ENCODE measurements at places on chromosomes 2 and 18.

DNA sequence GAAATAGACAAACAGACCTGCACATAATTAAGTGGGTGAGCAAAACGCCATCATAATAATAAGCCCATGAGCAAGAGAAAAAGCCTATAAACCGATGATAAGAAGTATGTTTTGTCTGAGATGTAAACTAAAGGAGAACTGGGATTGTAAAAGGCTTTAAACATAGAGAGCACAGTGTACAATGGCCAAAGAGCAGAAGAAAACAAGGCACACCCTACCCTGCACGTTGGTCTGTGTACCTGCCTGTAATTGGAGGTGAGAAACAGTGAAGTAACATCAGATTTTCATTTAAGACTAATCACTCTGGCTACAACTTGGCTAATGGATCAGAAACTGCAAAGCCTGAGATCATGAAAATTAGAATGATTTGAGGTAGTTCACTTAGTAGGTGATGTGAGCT is 1094.7 kb upstream of the GYPC start:
- no peak for DNase-seq

DNA sequence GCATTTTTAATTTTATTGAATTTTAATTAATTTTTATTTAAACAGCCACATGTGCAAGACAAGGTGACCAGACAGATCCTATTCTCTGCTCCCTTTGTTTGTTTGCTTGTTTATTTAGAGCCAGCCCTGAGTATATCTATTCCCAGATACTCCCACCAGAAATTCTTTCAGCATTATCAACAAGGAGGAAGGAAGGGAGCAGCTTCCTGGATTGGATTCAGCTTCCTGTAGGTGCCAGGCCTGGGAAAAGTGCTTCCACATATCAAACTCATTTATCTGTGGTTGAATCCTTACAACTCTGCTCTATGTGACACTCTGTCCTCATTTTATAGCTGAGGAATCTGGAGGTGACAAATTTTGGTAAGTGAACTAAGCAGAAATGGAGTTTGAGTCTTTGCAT is 60.5 kb upstream of the KLF7 start:
- no peak for DNase-seq

- DNase-seq = no peak
Observed at GRCh38 chr2:28325173-28325566, 67.5 kb upstream of the FOSL2 start.

DNA sequence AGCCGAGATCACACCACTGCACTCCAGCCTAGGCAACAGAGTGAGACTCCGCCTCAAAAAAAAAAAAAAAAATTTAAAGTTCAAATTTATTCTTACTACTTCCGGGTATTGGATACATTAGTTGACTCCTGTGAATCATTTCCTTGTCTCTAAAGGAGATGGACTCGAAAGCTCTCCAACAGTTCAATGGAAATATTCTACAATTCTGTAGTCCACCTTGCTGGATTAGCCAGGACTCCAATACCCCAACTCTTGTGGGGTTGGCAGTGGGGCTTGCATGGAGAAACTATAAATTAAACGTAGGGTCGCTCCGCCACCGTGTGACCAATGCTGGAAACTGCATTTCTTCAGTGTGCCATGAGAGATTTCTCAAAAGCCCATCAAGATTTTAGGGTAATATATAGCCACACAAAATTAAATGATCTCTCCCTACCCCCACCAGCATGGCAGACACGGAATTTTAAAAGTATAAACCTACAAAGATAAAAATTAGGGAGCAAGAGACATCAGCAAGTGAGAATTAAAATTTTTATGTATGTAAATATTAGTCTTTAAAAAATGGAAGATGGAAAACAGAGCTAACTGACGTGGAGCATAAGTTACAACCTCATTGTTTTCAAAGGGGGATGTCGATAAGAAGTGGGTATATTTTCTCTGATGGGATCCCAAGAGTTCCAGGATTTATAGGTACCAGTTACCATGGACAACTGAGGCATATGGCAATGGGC is 27.8 kb upstream of the GAREM2 start:
- peak; percentile 60 for DNase-seq

DNA sequence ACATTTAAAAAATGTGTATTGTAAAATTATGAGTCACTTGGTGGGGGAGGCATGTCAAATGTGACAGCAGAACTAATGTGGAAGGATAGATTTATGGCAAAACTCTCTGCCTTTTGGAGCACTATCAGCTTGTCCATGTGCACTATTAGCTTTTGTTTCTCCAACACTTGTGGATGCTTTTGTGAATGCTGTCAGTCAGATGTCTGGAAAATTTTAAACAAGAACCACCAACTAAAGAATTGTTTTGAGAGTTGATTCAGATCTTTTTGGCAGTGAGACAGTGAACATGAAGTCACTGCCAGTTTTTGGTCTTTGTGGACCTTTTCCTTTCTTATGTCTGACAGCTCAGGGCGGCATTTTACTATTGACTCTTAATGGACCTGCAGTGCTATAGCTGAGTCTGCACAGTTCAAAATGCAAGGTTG is 72.4 kb downstream of the KIAA1328 start:
- no peak for DNase-seq

DNA sequence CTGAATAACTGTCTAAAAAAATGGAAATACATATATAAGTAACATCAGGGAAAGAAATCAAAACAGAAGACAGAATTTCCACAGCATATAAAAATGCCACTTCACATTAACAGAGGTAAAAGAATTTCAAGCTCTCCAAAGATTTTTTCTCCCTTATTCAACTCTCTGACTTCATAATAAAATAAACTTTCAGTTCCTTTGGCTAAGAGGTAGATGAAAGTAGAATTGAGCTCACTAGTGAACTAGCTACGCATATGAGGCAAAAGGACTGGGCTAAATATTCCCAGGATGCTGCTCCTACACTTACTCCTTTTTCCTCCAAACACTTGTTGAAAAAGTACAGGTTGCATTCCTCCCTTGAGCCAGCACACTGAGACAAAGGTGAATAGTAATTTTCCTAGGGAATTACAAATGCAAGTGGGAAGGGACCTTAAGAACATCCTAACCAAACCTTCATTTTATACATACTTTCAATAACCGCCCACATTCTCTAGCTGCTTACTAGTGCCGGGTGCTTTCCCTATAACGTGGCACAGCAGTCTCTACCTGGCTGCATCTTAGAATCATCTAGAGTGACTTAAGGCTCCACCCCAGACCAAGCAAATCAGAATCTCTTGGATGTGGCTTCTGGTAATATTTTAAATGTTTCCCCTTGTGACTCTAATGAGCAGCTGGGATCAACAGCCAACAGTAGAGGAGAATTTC is 136.6 kb downstream of the MTCL1 start:
- DNase-seq = no peak

DNA sequence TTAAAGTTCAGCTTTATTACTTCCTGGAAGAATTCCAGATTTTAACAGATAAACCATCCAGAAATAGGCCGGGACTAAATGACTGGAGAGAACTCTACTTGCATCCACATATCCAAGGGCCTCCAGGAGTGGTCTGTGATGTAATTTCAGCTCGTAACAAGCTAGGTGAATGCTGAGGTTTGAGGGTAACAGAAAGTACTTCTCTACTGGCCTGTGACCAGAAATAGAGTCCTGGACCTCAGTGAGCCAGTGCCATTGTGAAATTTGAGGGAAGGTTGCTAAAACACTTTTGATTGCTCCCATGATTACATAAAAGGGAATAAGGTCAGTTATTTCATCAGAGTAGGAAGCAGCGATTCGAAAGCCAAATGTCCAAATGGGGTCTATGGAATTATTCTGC is 158.1 kb downstream of the DOCK10 start:
- DNase-seq = no peak

GRCh38 chr2:170310876-170311502 is 133.0 kb downstream of the MYO3B start:
- DNase-seq = no peak

- no peak for DNase-seq
Observed at GRCh38 chr2:18651842-18652774, 62.7 kb upstream of the NT5C1B start.

GRCh38 chr2:202113571-202114142 is 40.6 kb downstream of the KIAA2012 start:
- DNase-seq = no peak

GRCh38 chr2:103809941-103810441 is 1043.9 kb upstream of the POU3F3 start:
- DNase-seq = no peak

DNA sequence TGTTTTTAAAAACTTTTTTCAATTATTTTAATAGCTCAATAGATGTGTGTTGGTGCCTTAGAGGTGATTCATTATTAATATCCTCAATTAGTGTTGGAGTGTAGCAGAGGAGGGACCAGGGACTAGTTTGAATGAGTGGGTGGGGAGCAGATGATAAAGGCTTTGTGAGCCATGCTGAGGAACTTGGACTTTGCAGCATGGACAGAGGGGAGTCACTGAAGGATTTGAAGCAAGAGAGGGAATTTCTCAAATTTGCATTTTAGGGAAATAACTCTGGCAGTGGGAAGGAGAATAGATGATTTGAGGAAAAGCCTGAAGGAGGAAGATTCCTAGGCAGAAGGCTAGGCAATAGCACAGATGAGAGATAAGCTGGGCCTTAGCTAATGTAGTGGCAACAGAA is 42.3 kb upstream of the RMND5A start:
- no peak for DNase-seq

DNA sequence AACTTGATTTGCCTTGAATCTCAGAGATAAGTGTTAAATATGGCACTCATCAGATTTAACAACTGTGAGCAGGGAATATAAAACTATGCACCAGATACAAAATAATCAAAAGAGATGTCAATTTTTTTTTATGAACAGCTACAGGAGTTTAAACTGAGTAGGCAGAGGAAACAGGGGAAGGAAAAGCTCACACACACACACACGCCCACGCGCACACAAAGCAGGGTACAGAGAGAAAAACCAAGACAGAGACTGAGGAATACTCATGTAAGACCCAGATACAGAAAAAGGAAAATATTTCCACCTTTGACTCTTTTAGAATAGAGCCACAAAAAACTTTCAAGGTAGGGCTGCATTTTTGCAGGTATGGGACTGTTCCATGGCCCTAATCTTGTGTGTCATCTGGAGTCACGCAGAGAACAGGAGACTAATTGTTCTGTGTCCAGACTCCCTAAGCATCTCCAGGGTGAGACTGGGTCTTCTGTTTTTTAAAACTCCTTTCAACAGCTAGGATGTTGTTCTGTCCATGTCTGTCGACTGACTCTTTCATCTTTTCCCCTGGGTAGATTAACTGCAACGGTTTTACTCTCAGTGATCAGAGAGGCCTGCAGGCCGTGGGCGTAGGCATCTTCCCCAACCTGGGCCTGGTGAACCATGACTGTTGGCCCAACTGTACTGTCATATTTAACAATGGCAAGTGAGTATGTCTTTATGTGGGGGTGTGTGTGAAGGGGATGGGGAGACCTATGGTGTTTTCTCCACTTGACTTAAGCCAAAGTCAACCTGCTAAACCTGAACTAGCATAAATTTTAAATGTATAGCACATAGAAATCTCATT is 23.0 kb downstream of the SMYD1 start:
- DNase-seq = no peak

DNA sequence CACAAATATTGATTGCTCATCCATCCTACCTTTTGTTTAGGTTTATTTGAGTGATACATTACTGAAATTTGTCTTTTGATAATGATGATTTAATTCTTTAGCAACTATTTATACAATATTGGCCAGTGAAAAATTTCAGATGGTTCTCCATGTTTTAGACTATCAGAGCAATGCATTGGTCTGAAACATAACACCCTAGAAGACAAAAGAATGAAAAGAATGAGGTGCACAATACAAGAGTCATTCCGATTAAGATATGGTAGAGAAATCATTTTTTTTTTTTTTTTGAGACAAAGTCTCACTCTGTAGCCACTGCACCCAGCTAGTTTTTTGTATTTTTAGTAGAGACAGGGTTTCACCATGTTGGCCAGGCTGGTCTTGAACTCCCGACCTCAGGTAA is 197.4 kb upstream of the FAM98A start:
- no peak for DNase-seq

- no peak for DNase-seq
Observed at GRCh38 chr2:69279931-69280681, 106.9 kb downstream of the GFPT1 start.

DNA sequence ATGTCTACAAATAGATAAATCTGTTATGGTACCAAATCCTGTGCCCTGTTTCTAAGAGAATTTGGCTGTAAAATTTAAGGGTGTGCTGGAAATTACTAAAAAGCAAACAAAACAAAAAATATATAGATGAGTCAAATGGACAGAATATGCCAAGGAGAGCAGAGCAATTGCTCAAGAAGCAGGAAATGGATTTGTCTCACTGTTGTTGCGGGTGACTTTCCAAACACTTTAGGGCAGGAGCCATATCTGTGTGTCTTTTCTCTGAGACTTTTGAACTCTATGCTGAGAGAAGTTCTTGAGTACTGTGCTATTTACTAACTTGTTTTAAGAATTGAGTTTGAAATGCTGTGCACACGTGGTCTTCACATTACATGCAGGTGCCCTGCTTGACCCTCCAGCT is 221.7 kb downstream of the PHLPP1 start:
- DNase-seq = no peak

DNA sequence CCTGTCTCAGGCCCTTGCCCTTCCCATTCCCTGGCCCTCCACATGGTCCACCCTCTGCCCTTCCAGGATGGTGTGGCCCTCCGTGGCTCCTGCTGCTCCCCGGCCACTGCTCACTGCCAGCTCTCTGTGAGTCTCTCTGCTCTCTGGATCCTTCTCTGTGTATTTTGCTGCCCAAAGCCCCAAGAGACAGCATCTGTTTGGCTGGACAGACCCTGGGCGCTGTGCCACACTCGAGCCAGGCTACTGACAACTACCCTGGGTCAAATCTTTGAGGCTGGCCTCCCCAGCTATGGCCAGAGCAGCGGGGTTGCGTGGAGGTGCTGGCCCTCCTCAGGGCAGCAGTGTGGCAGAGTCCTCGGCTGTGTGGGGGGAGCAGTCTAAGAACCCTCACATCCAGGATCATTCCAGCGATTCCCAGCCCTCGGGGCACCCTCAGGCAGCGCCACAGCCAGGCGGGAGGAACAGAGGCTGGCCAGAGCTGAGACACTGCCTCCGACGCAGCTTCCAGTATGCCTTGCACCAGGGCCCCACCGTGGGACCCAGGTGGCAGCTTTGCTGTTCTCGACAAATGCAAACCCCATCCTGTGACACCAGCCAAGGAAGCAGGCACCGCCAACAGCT is 139.4 kb upstream of the GLI2 start:
- peak; percentile 29 for DNase-seq

- DNase-seq = no peak
Observed at GRCh38 chr2:66553370-66553769, 118.4 kb downstream of the MEIS1 start.

- DNase-seq = no peak
Observed at GRCh38 chr2:70954886-70955285, 19.2 kb downstream of the ATP6V1B1 start.
